ENCODE measurements at places on chromosomes 2 and 18. TPM values are rescaled to one million over a fixed set of nuclear protein-coding genes. Genes with fewer than 3 reads are reported as not detected.

ZNF521 gene
- not detected for total RNA-seq

ORMDL1 gene
- total RNA-seq = 59.7 TPM

KIF1A gene
- total RNA-seq = 330 TPM

FAM228A gene
- not detected for total RNA-seq

HOXD8 gene
- 56.8 TPM for total RNA-seq

CELF4 gene
- total RNA-seq = not detected

ASB1 gene
- 43.7 TPM for total RNA-seq

CCT4 gene
- 329 TPM for total RNA-seq

GLB1L gene
- 6.9 TPM for total RNA-seq

WNT6 gene
- total RNA-seq = not detected

DIPK1C gene
- total RNA-seq = not detected

OSBPL1A gene
- total RNA-seq = 26.1 TPM

NOP58 gene
- total RNA-seq = 146 TPM

ADCYAP1 gene
- not detected for total RNA-seq

GREB1L gene
- not detected for total RNA-seq

UPP2 gene
- not detected for total RNA-seq

G6PC2 gene
- total RNA-seq = not detected

SRD5A2 gene
- not detected for total RNA-seq

TMEM200C gene
- not detected for total RNA-seq

PLGLB2 gene
- 1.2 TPM for total RNA-seq

GALR1 gene
- total RNA-seq = not detected

GATA6 gene
- 0.21 TPM for total RNA-seq

MAL gene
- total RNA-seq = not detected

ESPNL gene
- 0.72 TPM for total RNA-seq

ANKRD30BL gene
- total RNA-seq = 2.2 TPM

Data from A673 (cell line).